Fibroblast of lung (primary cell): ENCODE measurements at places on chromosomes 13 and 19. TPM values are rescaled to one million over a fixed set of nuclear protein-coding genes. Genes with fewer than 3 reads are reported as not detected.

- H3K4me1 ChIP-seq = no peaks in the 10 kb centered on the region
- H3K4me3 ChIP-seq = no peak overlapping the region
- H3K27ac ChIP-seq = no peak overlapping the region
- DNase-seq = peak; percentile 79
- peaks cover 5% of the 10 kb centered on the region for H3K36me3 ChIP-seq
These were observed 192.2 kb downstream of the STK24 start for GRCh38 chr13:98384739-98385138.

- no peaks in the 10 kb centered on the region for H3K36me3 ChIP-seq
- DNase-seq = no peak
- H3K27me3 ChIP-seq = no peaks in the 10 kb centered on the region
These were observed 206.4 kb downstream of the NHLRC3 start for GRCh38 chr13:39244561-39245230.

GRCh38 chr13:94950303-94950702 is 238.0 kb upstream of the SOX21 start:
- DNase-seq = no peak
- no peaks in the 10 kb centered on the region for H3K27me3 ChIP-seq
- no peaks in the 10 kb centered on the region for H3K36me3 ChIP-seq
- H3K27ac ChIP-seq = no peak overlapping the region

DNA sequence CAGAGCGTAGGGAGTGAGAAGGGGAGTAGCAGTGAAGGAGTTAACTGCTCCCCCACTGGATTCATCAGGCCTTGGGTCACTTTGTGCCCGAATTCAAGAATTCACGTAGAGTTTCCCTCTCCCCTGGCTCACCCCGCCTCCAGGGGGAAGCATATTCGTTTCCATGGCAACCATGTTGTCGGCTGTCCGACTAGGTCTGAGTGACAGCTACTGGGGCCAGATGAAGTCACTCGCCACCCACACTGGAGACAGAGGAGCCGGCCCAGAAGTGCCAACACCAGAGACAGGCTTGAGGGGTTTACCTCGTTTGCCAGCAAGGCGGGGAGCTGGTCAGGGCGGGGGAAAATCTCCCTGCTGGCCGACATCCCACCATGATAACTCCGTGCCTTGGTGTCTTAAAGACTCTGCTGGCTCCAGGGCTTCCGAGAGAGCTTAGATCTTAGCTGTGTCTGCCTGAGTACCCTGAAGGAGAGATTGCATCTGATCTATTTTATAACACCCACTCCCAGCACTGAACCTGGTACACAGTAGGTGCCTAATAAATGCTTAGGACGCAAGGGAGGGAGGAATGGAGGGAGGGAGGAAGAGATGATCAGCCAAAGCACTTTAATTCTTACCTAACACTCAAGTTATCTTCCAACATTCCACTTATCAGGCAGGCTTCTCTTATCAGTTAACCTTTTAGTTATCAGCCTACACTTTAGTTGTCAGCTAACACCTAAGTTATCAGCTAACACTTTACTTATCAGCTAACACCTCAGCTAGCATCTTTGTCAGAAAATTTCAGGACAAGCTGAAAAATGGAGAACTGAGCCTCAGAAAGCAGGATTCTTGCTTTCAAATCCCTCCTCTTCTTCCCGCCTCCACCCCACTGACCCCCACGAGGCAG is 57.2 kb upstream of the ZNRF4 start:
- no peak overlapping the region for H3K27ac ChIP-seq
- H3K4me1 ChIP-seq = no peaks in the 10 kb centered on the region
- H3K27me3 ChIP-seq = peaks cover 25% of the 10 kb centered on the region
- no peak for DNase-seq
- H3K4me3 ChIP-seq = no peak overlapping the region

- H3K4me1 ChIP-seq = peaks cover 28% of the 10 kb centered on the region
- no peaks in the 10 kb centered on the region for H3K27me3 ChIP-seq
- peak overlapping the region; percentile 85 for H3K27ac ChIP-seq
- peaks cover 1% of the 10 kb centered on the region for H3K36me3 ChIP-seq
- no peak overlapping the region for H3K4me3 ChIP-seq
- DNase-seq = peak; percentile 89
These were observed 67.4 kb downstream of the STK24 start for GRCh38 chr13:98509271-98510155.

- H3K4me1 ChIP-seq = no peaks in the 10 kb centered on the region
- H3K27me3 ChIP-seq = peaks cover 6% of the 10 kb centered on the region
- no peak for DNase-seq
- H3K4me3 ChIP-seq = no peak overlapping the region
These were observed 55.0 kb downstream of the MRPL57 start for GRCh38 chr13:21231426-21231940.

GRCh38 chr19:4713384-4713951 is 10.2 kb downstream of the DPP9 start:
- H3K27me3 ChIP-seq = no peaks in the 10 kb centered on the region
- DNase-seq = peak; percentile 96
- peaks cover 27% of the 10 kb centered on the region for H3K4me1 ChIP-seq
- H3K27ac ChIP-seq = peak overlapping the region; percentile 89
- no peak overlapping the region for H3K4me3 ChIP-seq

GRCh38 chr13:77925616-77926015 is 7.0 kb upstream of the EDNRB start:
- H3K27me3 ChIP-seq = no peaks in the 10 kb centered on the region
- no peaks in the 10 kb centered on the region for H3K4me1 ChIP-seq
- no peaks in the 10 kb centered on the region for H3K36me3 ChIP-seq
- DNase-seq = no peak
- no peak overlapping the region for H3K27ac ChIP-seq

- no peaks in the 10 kb centered on the region for H3K27me3 ChIP-seq
- peak; percentile 51 for DNase-seq
- no peaks in the 10 kb centered on the region for H3K36me3 ChIP-seq
These were observed 16.3 kb upstream of the RNASEH2B start for GRCh38 chr13:50893211-50893852.

- H3K27me3 ChIP-seq = no peaks in the 10 kb centered on the region
- no peaks in the 10 kb centered on the region for H3K4me1 ChIP-seq
- H3K27ac ChIP-seq = no peak overlapping the region
- no peak overlapping the region for H3K4me3 ChIP-seq
- no peaks in the 10 kb centered on the region for H3K36me3 ChIP-seq
These were observed 22.9 kb upstream of the OR10H1 start for GRCh38 chr19:15838351-15838750.

Gene RASAL3
- under 0.01 TPM in 1 of 2 replicates, not detected in the other for total RNA-seq

- H3K27me3 ChIP-seq = no peaks in the 10 kb centered on the region
- DNase-seq = no peak
- no peaks in the 10 kb centered on the region for H3K36me3 ChIP-seq
- H3K27ac ChIP-seq = no peak overlapping the region
These were observed 184.8 kb downstream of the KDM4B start for GRCh38 chr19:5153601-5154128.

DNA sequence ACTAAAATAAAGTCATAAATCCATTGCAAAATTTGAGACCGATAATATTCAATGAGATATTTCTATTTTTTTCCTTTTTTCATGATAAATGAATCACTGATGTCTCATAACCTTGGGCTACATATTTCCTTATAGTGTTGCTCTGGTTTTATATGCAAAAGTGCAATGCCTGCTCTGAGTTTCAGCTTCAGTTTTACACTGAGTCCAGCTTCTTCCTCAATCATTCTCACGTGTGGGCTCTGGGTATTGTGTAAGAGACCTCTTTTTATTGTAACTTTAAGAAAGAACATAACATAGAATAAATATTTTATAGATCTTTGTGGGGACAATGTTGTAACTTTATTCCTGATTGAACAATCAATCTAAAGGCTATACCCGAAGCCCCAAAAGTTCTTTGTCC is 280.2 kb upstream of the EDNRB start:
- no peak overlapping the region for H3K27ac ChIP-seq
- H3K36me3 ChIP-seq = no peaks in the 10 kb centered on the region
- DNase-seq = no peak
- H3K27me3 ChIP-seq = no peaks in the 10 kb centered on the region
- peaks cover 2% of the 10 kb centered on the region for H3K4me1 ChIP-seq

Gene CPB2
- not detected in 2 replicates for total RNA-seq

- no peak overlapping the region for H3K27ac ChIP-seq
- DNase-seq = no peak
- H3K4me3 ChIP-seq = no peak overlapping the region
- no peaks in the 10 kb centered on the region for H3K36me3 ChIP-seq
- no peaks in the 10 kb centered on the region for H3K4me1 ChIP-seq
- no peaks in the 10 kb centered on the region for H3K27me3 ChIP-seq
These were observed 345.8 kb downstream of the KLF5 start for GRCh38 chr13:73404581-73404980.

- H3K27ac ChIP-seq = no peak overlapping the region
- peaks cover 19% of the 10 kb centered on the region for H3K4me1 ChIP-seq
- peaks cover 2% of the 10 kb centered on the region for H3K27me3 ChIP-seq
- no peaks in the 10 kb centered on the region for H3K36me3 ChIP-seq
These were observed 1.3 kb downstream of the GNG8 start for GRCh38 chr19:46634656-46635218.

DNA sequence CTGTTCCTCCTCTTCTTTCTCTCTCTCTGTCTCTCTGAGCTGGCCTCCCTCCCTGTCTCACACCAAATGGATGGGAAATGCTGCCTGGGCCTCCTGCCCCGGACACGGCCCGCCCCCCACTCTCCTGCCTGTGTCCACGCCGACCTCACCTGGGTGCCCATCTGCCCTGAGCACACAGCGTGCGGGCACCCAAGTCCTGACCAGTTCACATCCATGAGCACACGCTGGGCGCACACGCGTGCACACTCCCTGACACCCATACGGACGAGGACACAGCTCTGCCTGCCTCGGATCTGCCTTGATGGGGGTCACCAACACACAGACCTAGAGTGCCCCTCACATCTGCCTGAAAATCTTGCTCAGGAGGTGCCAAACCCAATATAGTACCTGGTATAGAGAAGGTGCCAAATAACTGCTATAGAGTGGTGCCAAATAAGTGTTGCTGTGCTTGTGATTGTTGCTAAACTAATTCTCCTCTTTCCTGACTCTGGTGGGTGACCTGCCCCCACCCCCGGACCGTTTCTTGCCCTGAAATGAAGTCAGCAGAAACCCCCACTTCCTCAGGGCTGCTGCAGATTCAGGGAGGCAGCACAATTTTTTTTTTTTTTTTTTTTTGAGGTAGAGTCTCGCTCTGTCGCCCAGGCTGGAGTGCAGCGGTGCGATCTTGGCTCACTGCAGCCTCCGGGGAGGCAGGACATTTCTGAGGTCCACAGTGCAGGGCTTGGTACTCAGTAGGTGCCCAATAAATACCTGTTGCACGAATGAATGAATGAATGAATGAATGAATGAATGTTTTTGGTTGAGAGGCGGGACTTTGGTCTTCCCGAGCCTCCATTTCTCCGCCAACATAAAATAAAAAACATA is 4.6 kb downstream of the NFIC start:
- DNase-seq = no peak
- H3K27me3 ChIP-seq = no peaks in the 10 kb centered on the region
- peaks cover 26% of the 10 kb centered on the region for H3K4me1 ChIP-seq
- H3K27ac ChIP-seq = peak overlapping the region; percentile 84
- H3K36me3 ChIP-seq = peaks cover 5% of the 10 kb centered on the region

- H3K4me1 ChIP-seq = no peaks in the 10 kb centered on the region
- H3K27me3 ChIP-seq = no peaks in the 10 kb centered on the region
- H3K4me3 ChIP-seq = no peak overlapping the region
- DNase-seq = no peak
These were observed 261.6 kb downstream of the GPC5 start for GRCh38 chr13:91660076-91660415.

Gene PTGER1
- 9.7 and 18.7 TPM in 2 replicates for total RNA-seq

- peak; percentile 12 for DNase-seq
- no peak overlapping the region for H3K4me3 ChIP-seq
- H3K4me1 ChIP-seq = no peaks in the 10 kb centered on the region
- no peaks in the 10 kb centered on the region for H3K36me3 ChIP-seq
- H3K27ac ChIP-seq = no peak overlapping the region
These were observed 196.8 kb downstream of the PDS5B start for GRCh38 chr13:32783067-32783466.

GRCh38 chr19:3443840-3444694 is 36.3 kb downstream of the SMIM24 start:
- no peak overlapping the region for H3K4me3 ChIP-seq
- peak; percentile 15 for DNase-seq
- no peaks in the 10 kb centered on the region for H3K27me3 ChIP-seq
- peaks cover 25% of the 10 kb centered on the region for H3K36me3 ChIP-seq
- H3K4me1 ChIP-seq = peaks cover 7% of the 10 kb centered on the region
- peak overlapping the region; percentile 57 for H3K27ac ChIP-seq

GRCh38 chr19:10662384-10663251 is 8.5 kb downstream of the ILF3 start:
- no peak overlapping the region for H3K27ac ChIP-seq
- no peaks in the 10 kb centered on the region for H3K27me3 ChIP-seq
- no peak overlapping the region for H3K4me3 ChIP-seq
- peaks cover 8% of the 10 kb centered on the region for H3K4me1 ChIP-seq

- DNase-seq = no peak
- H3K4me3 ChIP-seq = no peak overlapping the region
- no peak overlapping the region for H3K27ac ChIP-seq
- no peaks in the 10 kb centered on the region for H3K4me1 ChIP-seq
These were observed 10.8 kb downstream of the LCP1 start for GRCh38 chr13:46171217-46171616.

Gene CD79A
- under 0.01 and 0.17 TPM in 2 replicates for total RNA-seq

DNA sequence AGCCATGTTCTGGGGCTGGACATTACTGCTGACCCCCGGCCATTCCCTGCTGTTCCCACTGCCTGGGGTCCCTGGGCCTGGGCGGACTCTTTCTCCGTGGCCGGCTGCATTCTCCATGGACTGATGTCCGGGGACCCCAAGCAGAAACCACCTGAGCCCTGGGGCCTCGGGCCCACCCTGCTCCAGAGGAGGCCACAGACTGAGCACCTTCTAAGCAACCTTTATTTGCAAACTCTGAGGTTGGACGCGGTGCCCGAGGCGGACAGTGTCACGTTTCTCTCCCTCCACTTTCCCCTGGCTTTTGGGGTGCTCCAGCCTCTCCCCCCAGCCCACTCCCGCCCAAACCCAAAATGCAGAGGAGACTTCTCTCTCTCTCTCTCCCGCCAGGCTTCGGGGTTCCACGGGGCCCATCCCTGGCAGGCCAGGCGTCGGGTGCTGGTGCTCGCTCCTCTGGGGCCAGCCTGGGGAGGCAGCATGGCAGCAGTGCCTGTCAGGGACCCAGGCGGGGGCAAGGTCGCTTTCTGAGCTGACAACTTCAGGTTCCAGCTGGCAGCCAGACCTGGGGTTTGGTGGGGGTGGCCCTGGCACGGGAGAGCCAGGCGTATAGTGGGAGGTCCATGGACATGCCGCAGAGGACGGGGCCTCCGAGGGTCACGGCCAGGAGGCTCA is 2.3 kb upstream of the C19orf25 start:
- H3K27ac ChIP-seq = no peak overlapping the region
- H3K4me1 ChIP-seq = no peaks in the 10 kb centered on the region
- peaks cover 2% of the 10 kb centered on the region for H3K36me3 ChIP-seq
- H3K27me3 ChIP-seq = no peaks in the 10 kb centered on the region

GRCh38 chr19:42693760-42694350 is 46.4 kb downstream of the PSG3 start:
- H3K36me3 ChIP-seq = no peaks in the 10 kb centered on the region
- DNase-seq = peak; percentile 33
- no peak overlapping the region for H3K4me3 ChIP-seq
- peaks cover 6% of the 10 kb centered on the region for H3K27me3 ChIP-seq

DNA sequence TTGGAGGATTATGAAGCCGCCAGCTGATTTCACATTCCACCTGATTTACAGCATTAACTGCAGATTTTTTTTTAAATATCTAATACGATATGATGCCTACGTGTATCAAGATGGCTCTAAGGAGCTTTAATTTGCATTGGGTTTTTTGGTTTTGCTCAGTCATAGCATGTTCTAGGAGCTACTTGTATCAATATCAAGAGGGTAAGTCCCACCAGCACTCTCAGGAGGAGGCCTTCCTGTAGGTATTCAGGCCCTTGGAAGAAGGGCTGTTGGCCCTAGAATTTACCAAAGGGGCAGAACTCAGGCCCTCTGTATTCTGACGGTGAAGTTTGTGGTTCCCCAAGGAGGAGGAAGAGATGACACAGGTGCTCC is 97.2 kb upstream of the IPO5 start:
- no peaks in the 10 kb centered on the region for H3K36me3 ChIP-seq
- DNase-seq = no peak
